Stimulated activated CD4-positive, alpha-beta T cell treated with anti-CD3 and anti-CD28 coated beads, TNF-alpha, amount 100 ng/mL, for 48 hours (primary cell): ENCODE measurements at places on chromosomes 13 and 19.

DNA sequence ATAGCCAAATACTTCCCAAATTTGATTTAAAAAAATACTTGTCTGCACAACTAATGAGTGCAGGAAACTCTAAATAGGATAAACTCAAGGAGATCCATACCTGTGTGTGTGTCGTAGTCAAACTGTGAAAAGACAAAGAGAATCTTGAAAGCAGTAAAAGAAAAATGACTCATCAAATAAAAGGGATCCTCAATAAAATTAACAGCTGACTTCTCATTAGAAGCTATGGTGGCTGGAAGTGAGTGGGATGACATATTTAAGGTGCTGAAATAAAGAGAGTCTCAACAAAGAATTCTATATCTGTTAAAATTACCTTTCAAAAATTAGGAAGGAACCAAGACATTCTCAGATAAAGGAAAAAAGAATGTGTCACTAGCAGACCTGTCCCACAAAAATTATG lies 13.7 kb downstream of the RNASEH2B start:
- DNase-seq: no peak

DNA sequence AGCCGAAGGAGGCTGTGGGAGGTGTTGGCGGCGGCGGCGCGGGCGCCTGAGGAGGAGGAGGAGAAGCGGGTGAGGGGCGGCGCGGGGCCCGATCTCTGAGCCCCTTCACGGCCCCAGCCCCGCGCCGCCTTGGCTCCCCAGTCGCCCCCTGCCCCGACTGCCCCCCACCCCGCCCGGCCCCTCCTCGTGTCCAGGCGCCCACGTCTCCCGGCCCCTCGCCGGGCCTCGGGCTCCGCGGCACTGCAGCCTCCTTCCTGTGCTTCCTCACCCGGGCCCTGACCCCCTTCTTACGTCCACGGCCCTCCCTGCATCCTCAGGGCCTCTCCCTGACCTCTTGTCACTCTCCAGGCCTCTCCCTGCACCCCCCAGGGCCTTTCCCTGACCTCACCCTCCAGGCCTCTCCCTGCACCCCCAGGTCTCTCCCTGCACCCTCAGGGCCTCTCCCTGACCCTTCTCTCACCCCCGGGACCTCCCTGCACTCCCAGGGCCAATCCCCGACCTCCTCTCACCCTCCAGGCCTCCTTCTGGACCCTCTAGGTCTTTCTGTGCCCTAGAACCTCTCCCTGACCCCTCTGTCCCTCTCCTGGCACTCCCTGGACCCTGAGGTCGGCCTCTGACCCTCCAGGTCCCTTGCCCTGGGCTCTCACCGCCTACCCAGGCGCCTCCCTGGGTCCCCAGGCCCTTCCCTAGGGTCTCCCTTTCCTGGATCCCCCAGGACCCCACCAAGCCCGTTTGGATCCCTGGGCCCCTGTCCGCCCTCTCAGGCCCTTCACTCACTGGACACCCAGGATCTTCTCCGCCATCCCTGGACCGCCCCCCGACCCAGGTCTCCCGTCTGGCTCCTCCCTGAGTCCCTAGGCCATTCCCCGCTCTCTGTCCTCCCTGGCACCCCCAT lies 460 bp downstream of the KMT5C start:
- DNase-seq: no peak

GRCh38 chr13:22053053-22053452 lies 382.2 kb downstream of the FGF9 start:
- no peak for DNase-seq

- no peak for DNase-seq
These were observed 526 bp downstream of the NFIX start for GRCh38 chr19:12995596-12996405.

DNA sequence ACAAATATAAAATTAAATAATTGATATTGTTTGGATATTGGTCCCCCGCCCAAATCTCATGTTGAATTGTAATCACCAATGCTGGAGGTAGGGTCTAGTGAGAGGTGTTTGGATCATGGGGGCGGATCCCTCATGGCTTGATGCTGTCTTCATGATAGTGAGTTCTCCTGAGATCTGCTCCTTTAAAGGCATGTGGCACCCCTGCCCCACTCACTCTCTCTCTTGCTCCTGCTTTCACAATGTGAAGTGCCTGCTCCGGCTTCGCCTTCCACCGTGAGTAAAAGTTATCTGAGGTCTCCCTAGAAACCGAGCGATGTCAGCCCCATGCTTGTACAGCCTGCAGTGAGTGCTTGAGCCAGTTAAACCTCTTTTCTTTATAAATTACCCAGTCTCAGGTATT lies 248.2 kb downstream of the PCDH9 start:
- DNase-seq: no peak

DNA sequence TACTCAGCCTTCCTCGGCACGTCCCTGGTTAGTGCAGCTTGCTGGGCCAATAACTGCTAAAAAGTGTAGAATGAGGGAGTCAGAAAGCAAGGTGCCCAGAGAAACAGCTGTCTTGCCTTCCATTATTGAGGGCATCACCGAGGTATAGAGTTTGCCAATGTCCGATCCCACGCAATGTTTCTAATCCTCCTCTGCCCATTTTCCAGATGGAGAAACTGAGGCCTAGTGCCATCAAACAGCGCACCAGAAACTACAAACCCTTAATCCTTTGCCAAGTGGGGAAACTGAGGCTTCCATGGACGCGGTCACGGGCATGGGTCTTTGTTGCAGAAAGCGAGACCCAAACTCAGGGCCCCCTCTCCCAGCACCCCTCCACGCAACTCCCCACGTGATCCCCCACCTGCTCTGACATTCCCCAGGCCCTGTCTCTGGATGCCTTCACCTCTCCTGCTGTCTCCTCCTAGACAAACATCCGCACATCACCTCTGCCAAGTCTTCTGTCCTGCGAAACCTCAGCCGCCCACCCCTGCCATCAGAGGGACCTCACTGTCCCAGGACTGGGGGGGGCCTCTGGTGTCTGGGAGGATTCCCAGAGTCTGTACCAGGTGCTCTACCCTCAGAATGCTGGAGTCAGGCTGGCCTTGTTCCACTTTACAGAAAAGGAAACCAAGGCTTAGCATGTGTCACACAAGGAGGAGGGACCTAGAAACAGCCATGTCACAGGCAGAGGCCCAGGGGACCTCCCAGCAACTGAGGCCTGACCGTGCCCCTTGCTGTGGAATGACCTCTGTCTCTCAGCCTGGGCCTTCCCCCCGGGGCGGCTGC lies 930 bp upstream of the PDE4C start:
- DNase-seq: no peak

- no peak for DNase-seq
These were observed 135.1 kb upstream of the FRY start for GRCh38 chr13:31896427-31896826.

DNA sequence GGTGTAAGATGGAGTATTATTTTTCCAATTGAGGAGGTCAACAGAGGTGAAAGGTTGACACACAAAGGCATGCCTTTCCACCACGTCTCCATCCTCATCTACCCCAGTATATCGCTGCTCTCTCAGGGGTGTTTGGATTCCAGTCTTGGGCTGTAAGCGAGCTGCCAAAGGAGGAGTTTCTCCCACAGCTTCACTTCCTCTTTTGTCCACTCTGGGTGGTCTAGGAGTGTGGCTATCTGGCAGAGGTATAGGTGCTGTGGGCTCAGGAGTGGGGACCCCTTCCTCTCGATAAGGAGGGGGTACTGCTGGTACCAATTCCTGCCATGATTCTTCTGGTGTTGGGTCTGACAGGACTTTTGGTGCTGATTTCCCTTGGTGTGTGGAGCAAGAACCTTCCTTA lies 39.4 kb downstream of the ZNF846 start:
- no peak for DNase-seq

DNA sequence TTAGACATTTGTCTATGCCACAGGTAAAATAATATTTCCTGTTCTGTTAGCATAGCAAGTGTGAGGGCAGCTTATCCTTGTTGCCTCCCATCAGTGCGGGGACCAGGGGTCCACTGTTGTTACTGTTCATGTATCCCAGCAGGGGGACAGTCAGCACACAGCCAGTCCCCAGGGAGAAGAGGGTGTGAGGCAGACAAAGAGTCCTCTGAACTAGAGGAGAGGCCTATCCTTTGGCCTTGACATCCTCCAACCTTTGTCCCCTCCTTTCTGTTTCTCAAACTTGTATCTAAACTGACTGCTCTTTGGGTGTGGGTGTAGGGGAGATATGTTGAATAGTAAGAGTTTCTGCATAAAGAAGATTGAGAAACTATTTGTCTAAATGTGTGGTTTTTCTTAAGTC lies 2.9 kb upstream of the GPR18 start:
- no peak for DNase-seq

DNA sequence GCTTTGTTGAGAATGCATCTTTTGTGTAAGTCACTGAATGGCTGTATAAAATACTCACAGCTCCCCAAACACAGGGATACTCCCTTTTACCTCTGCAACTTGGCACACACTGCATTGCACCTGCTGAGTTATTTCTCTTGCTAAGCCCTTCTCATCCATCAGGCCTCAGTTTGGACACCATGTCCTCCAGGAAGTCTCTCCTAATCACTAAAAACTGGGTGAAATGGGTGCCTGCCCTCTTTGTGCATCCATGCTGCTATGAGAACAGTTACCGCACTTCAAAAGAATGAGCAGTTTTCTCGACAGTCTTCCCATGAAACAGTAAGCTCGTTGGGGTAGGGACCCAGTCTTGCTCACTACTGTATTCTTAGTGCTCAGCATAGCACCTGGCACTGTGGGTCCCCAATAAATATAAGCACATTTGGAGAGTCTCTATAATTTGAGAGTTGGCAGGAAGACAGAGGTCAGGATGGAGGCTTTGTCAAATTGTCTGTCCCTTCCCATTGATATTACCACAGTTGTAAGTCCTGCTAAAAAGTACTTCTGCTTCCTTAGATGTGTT lies 4.6 kb upstream of the SLC25A30 start:
- DNase-seq: no peak

GRCh38 chr19:1942078-1942933 lies 1.3 kb downstream of the CSNK1G2 start:
- peak; percentile 64 for DNase-seq

- no peak for DNase-seq
These were observed 343.5 kb upstream of the SPRY2 start for GRCh38 chr13:80684217-80684991.

GRCh38 chr13:54449922-54450321 lies 1421.3 kb downstream of the OLFM4 start:
- no peak for DNase-seq

- DNase-seq: no peak
These were observed 13.1 kb upstream of the ZNF888 start for GRCh38 chr19:52936151-52936953.

- no peak for DNase-seq
These were observed 528 bp upstream of the CHST8 start for GRCh38 chr19:33621065-33621785.

DNA sequence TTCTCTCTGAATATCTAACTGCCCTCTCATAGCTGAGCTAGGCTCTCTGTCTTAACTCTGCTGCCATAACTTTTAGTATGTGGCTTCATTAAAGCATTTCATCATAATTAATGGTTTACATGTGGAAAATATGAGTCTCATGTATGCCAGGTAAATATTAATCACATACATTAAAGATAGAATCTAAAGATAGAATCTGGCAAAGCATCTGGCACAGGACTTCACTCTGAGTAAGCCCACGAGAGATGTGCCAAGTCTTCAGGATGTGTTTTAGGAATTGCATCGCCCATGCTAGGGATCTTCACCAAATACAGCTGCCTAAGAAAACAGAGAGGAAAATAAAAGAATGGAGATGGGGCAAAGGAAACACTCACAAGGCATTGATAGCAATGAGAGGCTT lies 285.8 kb downstream of the DIAPH3 start:
- no peak for DNase-seq

GRCh38 chr13:88601949-88602348 lies 930.8 kb downstream of the SLITRK5 start:
- DNase-seq: no peak

- DNase-seq: no peak
These were observed 190.6 kb upstream of the NBEA start for GRCh38 chr13:34751492-34751891.

DNA sequence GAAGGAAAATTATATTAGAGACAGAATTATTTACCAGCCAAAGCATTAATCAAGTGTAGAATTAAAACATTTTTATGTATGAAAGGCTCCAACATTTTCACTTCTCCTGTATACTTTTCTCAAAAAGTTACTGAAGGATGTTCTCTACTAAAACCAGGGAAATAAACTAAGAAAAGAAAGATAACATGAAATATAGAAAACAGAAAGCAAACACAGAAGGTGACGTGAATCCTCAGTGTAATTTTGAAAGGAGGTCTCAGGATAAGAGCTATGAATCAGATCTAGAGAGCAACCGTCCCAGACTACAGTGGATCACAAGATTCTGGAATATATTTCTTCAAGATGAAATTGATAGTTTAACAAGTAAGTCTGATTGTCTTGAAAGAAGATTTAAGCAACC lies 144.5 kb downstream of the CYSLTR2 start:
- DNase-seq: no peak

- no peak for DNase-seq
These were observed 177.3 kb upstream of the KL start for GRCh38 chr13:32838945-32839344.

GRCh38 chr13:42048342-42048683 lies at the start of gene DGKH:
Gene DGKH (plus strand): TSS chr13:42048648. CDS start chr13:42048774, 126 bp downstream.
- DNase-seq: no peak

DNA sequence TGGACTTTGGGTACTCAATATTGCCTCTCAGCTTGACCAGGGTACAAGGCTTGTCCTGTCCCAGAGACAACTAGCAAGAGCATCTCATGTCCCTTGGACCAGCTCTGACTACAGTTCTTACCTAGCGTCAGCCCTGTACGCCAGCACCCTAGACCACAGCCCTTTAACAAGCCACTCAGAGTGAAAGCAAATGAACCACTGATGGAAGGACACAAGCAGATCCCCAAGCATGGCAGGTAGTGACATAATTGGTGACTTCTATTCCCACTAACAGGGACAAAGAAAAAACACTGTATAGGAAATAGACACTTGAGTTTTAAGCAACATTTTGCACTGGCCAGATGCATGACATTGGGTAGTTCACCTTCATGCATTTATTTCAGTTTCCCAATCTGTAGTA lies 8.8 kb upstream of the LRCH1 start:
- DNase-seq: no peak

DNA sequence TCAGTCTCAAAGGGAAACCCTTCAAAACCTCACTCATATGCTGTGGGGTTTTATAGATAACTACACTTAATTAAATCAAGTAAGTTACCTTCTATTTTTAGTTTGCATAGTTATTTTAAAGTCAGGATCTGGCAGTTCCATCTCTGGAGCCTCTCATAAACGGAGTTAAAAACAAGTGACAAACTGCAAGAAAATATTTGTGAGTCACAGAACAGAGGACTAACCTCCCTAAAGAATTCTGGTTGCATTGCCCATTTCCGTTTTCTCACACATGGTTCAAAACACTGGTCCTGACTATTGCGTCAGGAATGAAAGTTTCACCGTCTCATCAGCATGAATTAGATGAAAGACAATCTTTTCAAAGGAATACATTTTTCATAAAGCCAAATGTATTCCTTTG lies 10.6 kb downstream of the RXFP2 start:
- no peak for DNase-seq

- no peak for DNase-seq
These were observed 4.4 kb downstream of the ZNF564 start for GRCh38 chr19:12546903-12547302.

DNA sequence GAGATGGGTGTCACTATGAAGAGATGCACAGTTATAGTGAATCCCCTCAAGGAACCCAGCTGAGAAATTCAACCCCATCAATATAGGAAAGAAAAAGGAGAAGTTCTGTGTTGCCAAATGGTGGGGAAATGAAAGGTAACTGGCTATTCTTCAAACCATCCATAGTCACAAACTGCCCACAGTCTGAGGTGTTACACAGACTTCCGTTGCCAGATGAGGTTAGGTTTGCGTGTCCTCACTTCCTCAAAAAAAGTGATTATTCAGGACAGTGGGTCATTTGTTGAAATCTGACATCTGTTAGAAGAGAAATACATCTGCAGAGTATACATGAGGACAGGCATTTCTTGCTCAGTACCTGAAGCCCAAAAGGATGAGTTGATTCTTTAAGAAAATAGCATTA lies 9.0 kb downstream of the SIGLEC5 start:
- no peak for DNase-seq
